ENCODE measurements at places on chromosomes 2 and 18. TPM values are rescaled to one million over a fixed set of nuclear protein-coding genes. Genes with fewer than 3 reads are reported as not detected.

DNA sequence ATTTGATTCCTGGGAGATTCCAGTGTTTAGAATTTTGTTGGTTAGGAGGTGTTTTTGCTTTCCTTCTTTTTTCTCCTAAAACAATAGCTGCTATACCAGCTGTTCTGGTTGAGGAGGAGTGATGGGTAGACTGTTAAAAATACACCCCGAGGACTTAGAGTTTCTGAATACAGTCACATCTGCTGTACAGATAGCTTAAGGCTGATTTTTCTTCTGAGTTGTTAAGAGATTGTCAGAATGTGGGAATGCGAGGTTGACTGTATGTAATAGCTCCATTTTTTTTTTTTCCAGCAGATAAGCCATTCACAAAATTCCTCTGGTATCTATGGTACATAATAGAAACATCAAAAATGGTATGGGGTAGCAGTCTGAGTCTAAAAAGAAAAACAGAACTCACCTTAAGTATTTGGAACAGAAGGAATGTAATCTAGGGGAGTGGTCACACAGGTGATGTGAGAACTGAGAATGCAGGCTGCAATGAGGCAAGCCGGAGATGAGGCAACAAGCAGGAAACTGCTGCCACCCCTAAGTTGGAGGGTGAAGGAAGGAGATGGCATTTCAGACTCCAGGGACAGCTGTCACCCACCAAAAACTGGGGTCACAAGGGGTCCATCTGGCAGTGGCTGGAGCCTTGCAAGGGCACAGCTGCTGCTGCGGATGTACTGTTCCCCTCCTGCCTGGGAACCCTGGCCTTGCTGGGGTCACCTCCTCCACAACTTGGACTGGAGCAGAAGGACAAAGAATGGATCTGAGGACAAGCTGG, 2.4 kb downstream of the DGKD start:
- DNase-seq: no peak

DNA sequence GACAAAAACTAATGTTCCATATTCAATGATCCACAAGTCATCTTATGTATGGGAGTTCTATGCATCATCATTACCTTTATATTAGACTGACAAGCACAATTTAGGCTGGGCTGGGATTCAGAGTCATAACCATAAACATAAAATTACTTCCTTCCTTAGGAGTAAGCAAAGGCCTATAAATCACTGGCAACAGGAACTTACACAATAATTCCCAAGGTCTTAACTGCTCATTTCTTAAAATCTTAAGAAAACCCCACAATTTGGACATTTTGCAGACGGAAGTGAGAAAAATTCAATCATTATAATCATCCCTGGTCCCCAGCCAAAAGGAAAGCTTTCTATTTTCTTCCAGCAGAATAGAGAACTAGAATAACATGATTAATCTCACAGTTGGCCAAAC, 232.3 kb downstream of the DYM start:
- no peak for DNase-seq

DNA sequence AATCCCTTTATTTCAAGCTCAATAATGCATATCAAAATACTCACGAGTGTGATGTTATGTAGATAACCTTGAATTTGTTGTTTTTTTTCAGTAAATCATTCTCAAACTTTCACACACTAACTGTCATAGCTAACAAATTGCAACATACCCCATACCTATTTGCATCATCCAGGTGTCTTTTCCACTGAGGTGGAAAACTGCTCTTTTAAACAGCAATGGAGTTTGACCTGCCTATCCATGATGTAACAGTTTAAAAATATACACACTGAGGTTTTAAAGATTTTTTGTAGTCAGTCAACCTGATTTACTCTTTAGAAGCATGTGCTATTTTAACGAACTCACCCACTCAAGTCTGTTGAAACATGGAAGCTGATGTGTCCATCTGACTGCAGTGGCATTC, 298.7 kb downstream of the RND3 start:
- no peak for DNase-seq

GRCh38 chr2:78973630-78974029, 51.9 kb upstream of the REG3G start:
- no peak for DNase-seq

- DNase-seq: no peak
Observed at GRCh38 chr2:239731422-239731821, 293.7 kb downstream of the NDUFA10 start.

DNA sequence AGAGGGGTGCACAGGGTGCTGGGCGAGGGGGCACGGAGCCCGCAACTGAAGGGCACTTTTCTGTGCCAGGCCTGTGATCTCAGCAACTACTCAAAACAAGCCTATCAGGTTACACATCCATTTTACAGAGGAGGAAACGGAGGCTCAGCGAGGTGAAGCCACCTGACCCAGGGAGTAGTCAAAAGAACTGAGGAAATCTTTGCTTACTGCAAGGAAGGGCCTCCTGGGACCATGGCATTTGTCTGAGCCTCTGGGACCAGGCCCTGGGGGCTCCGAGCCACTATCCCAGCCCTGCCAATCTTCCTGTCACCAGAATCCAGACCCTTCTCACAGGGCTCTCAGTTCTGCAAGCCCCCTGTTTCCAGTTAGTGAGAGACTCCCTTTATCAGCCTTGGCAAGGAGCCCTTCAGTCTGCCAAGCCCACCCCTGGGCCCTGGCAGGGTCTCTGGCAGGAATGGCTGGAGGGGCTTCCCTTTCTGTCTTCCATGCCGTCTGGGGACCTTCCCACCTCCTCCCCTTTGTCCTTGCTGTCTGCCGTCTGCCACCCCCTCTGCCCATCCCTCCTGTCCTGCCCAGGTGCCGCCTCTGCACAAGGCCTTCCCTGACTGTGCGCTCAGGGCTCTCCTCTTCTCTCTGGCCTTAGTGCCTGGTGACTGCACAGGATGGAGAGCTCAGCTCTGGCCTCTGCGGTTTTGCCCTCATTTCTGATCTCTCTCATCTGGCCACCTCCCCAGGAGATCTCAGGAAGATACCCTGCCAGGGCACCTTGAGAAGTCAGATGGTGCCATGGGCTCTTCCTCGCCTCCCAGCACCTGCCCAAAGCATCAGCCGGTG, 194.7 kb upstream of the GLI2 start:
- no peak for DNase-seq

DNA sequence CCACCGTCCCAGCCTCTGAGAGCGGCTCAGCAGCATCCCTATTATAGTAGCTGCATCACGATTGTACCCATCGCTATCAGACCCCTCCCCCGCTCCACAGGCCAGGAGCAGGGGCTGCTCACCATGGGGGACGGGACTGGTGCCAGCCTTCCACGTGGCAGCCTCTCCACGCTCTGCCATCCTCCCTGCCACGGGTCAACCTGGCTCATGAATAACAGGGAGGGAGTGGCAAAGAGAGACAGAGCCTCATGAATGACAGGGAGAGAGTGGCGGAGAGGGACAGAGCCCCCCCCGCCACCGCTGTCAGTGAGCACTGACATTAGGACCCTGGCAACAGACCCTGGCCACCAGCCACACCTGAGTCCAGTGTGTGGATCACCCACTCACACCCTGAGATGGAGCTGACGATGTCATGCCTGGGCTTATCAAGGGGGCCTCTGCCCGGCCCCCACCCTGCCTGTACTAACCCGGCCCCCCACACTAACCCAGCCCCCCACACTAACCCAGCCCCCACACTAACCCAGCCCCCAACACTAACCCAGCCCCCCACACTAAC, 16.9 kb downstream of the CROCC2 start:
- no peak for DNase-seq

DNA sequence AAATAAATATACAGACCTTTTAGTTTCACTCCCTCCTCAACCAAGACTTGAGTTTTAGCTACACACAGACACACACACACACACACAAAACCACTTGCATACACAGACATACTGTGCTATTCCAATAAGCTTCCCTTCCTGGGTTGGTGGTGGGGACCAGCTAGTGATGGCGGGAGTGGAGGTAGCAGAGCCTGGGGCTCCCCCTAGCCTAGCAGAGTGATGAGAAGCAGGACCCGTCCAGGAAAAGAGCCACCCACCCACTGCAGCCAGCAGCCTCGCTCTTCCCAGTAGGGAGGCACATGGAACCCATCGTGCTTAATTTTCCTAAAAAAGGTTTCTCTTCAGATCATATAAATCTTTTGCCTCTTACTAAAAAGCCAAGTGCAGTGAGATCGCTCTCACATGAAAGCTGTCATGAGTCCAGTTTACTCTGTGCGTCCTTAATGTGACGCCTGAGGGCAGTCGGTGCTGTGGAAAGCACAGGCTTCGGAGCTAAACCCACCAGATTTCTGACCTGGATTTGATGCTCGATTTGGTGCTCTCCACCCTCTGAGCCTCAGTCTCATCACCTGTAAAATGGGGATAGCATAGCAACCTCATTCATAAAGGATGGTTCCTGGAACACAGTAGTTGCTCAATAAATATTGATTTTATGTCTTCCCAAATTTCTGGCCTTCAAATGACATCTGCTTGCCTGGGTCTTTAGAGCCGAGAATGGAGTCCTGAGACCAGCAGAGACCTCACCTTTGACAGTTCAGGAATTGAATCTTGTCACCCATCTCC, 60.1 kb upstream of the YWHAQ start:
- no peak for DNase-seq

DNA sequence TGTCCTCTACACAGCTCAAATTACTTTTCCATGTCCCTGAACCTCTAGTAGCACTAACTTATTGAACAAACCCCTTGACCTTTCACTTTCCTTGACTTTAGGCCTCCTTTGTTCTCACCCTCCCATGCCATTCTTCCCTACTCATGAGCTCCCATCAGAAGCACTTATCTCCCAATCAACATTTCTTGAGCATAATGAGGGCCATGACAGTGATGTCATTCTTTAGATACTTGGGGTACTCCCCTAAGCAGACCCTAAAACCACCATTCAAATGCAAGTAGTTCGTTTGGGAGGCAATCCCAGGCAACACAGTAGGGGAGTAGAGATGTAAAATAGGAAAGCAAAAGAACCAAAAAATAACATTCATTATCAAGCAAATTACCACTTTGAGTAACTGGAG, 115.9 kb upstream of the ARHGAP28 start:
- DNase-seq: no peak

DNA sequence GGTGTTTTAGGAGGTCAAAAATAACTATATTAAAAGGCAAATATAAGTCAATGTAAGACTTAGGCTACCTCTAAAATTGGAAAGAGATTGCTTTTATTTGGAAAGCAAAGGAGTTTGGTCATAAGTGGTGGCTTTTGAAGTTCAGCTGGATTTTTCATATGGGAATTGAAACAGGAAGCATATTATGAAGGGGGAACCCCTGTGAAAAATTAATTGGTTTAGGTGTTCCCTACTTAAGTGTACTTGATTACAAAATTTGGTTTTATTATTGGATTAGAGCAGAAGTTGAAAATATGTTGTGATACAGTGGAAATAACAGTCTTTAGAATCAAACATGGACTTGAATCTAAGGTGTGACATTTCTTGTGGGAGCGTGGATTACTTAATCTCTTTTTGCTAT, 121.4 kb upstream of the TTC27 start:
- DNase-seq: no peak

DNA sequence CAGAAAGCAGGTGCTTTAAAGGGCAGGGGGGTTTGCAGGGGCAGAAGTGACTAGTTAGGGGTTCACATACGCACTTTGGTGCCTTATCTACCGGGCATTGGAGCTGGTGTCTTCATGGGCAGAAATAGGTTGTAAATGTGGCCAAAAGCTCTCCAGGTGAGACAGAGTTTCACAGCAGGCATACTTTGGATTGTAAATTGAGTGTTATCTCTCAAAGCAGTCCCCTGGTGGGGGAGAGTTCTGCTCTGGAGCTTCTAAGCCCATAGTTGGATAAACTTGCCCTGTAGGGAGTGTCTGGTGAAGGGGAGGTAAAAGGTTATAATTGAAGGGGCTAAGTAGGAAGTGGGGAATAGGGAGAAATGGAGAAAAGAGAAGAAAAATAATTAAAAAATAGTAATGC, 43.1 kb downstream of the COL4A3 start:
- no peak for DNase-seq

- DNase-seq: no peak
Observed at GRCh38 chr18:26397019-26397418, 151.3 kb downstream of the KCTD1 start.

DNA sequence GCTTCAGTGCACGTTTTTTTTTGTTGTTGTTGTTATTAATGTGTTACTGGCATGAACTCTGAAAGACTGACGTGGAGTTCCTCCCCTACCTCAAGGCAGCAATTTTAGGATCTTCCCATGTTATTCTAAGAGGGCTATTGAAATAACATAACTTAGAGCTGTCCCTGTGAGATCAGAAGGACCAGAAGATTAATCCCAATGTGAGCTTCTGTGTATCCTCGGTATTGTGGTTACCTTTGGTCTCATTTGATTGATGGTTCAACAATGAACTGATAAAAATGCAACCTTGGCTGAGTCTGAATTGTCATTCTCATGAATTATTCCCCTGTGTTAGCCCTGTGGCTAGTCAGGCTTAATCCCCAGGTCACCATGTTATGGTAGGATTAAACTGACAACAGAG, 394.1 kb downstream of the TRIB2 start:
- DNase-seq: no peak

DNA sequence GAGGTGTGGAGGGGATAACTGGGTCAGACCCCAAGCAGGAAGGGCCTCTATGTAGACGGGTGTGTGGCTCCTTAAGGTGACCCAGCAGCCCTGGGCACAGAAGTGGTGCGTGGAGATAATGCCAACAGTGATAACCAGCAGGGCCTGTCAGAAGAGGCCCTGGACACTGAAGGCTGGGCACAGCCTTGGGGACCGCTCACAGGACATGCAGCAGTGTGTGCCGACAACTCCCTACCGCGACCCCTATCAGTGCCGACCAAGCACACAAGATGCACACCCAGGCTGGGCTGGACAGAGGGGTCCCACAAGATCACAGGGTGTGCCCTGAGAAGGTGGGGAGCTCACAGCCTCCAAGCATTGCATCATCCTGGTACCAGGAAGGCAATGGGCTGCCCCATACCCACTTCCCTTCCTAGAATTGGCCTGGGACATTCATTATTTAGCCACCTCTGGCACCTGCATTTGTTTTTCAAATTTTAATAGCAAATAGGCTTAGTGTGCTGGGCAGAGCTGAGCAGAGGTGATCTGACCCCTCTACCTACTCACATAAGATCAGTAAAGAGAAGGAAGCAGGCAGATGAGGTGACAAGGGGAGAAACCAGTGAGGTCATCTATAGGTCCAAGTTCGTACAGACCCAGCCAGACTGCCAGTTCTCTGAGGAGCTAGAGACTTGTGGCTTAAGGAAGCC, 55.2 kb downstream of the BCL11A start:
- no peak for DNase-seq

DNA sequence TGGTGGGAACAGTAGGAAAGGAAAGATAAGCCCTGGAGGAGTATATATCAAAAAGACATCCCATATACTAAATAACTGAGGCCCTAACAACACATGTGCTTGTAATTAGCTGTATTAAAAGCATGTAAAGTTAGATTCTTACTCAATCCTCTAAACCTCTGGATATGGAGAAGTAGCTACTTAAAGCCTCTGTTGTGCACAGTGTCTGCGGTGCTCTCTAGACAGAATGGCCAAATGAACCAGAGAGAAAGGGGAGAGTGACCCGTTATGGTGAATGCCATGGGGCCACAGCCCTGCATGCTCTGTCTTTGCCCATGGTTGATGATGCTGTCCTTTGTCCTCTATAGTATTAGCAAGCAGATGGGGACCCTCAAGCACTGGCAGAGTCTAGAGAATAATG, 104.4 kb upstream of the SLC8A1 start:
- DNase-seq: no peak

LBX2 gene
- total RNA-seq: 1.0 TPM

ERFE gene
- total RNA-seq: 1.0 TPM

STAT4 gene
- total RNA-seq: 1.3 TPM

ARHGEF33 gene
- total RNA-seq: 0.65 TPM

CFC1 gene
- not detected for total RNA-seq

ACVR2A gene
- total RNA-seq: 12.9 TPM
